ENCODE measurements at places on chromosomes 12 and 14.

GRCh38 chr14:56131865-56132833 is 13.9 kb downstream of the PELI2 start:
- no peak for DNase-seq

GRCh38 chr14:68219407-68219806 is 399.8 kb downstream of the RAD51B start:
- no peak for DNase-seq

GRCh38 chr12:21906919-21907493 is 34.2 kb downstream of the ABCC9 start:
- DNase-seq = no peak

GRCh38 chr12:50918584-50919316 is 33.6 kb upstream of the HIGD1C start:
- DNase-seq = no peak

GRCh38 chr12:11795913-11796459 is 146.5 kb downstream of the ETV6 start:
- no peak for DNase-seq

- no peak for DNase-seq
These were observed 38.5 kb upstream of the CRACR2A start for GRCh38 chr12:3791256-3791874.

DNA sequence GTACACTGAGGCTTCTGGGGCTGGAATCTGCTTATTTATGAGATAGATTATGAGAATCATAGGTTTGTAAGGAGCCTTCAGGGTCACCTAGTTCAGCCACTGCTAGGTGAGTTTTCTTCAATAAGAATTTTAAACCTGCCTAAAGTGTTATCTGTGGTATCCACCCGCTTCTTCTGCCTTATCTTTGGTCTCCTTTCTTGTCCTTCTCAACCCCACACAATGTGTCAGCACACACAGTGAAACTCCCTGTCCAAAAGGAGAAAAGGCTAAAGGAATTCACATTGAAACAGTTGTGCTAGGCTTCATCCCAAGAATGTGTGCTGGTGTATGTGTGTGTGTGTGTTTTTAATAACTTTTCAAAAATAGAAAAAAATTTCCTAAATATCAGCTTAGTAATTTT is 259.3 kb upstream of the BTG1 start:
- DNase-seq = no peak

- no peak for DNase-seq
These were observed 342.4 kb upstream of the FLRT2 start for GRCh38 chr14:85187521-85187920.

DNA sequence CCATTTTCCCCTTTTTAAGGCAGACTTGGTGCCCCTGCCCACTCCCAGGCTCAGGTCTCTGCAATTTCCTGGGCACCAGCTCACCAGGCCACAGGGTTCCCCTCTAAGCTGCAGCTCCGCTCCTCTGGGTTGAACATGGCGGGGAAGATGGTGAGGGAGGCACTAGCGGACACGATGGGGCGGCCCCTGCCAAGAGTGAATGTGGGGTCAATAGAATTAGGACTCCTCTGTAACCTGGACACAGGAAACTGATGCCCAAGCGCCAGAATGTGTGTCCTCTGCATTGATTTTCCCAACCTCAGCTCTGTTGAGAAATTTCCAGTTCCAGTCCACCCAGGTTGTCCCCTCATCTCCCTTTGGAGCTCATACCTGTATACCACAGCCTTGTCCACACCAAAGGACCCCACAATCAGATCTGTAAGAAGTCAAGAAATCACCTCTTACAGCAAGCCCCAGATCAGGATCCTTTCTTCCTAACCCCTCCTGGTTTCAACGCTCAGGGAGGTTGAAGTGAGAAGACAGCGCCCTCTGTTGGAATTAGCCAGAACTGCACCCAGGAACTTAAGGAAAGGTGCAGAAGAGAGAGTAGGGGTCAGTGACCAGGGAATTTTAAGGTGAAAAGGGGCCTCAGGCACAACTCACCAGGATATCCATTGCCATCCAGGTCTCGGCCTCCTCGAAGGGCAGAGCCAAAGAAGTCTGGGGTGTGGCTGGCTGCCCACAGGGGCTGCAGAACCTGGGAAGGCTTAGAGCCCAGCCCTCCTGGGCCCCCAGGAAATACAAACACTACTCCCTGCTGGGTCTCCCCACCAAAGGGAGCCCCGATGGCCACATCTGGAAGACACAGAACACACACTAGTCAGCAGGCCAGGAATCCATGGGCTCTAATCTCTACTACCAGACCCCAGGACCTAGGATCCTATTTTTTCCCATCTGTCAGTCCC is 14.7 kb downstream of the ITGA5 start:
- peak; percentile 10 for DNase-seq

- no peak for DNase-seq
These were observed 86.2 kb upstream of the CMKLR1 start for GRCh38 chr12:108425238-108425795.

- no peak for DNase-seq
These were observed 117.2 kb downstream of the PLXNC1 start for GRCh38 chr12:94265539-94265938.

- peak; percentile 21 for DNase-seq
These were observed at the start of gene PGF for GRCh38 chr14:74955229-74956026. PGF (minus strand) TSS chr14:74955597; CDS start chr14:74955242, 355 bp downstream.

- no peak for DNase-seq
These were observed 14.1 kb upstream of the ACSM4 start for GRCh38 chr12:7289743-7290142.
